Inflammatory macrophage treated with lipopolysaccharide for 4 hours (primary cell): ENCODE measurements at places on chromosomes 2 and 18.
A peak's percentile ranks its signal among the peaks of the same experiment; 100 is the strongest.

- DNase-seq, result no peak
Measured at GRCh38 chr18:23321996-23322395, 131.1 kb upstream of the RIOK3 start.

- no peak for DNase-seq
Measured at GRCh38 chr2:44430342-44430741, 68.6 kb downstream of the CAMKMT start.

GRCh38 chr2:129717560-129718130 is 261.8 kb upstream of the RAB6C start:
- DNase-seq, result no peak

DNA sequence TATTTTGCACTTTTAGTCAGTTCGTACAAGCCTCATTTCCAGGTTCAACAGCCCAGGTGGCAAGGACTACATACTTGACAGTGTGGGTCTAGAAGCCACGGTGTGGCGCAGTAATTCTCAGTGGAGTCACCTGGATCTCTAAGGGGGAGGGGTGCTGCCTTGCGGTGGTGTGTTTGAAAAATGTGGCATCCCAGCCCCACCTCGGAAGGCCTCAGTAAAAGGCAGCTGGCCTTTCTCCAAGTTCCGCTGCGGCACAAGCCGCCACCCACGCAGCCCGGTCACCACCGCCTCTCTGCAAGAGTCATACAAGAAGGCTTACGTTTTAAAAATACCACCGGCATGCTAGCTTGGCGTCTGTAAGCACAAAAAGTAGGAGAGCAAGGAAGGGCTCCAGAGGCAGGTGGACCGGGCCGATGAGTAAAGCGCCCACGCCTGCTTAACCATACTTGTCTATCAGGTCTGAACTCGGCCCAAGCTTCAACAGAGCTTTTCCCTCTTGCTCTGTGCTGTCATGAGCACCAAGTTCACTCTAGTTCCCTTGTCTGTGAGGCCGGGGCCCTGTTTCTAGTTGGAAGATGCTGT is 49.5 kb downstream of the SPRED2 start:
- peak; percentile 92 for DNase-seq

GRCh38 chr18:56042915-56043536 is 455.0 kb upstream of the TCF4 start:
- no peak for DNase-seq

GRCh38 chr18:48676756-48677368 is 138.0 kb downstream of the CTIF start:
- DNase-seq, result peak; percentile 67

- DNase-seq, result no peak
Measured at GRCh38 chr2:40103590-40103989, 324.5 kb upstream of the THUMPD2 start.

GRCh38 chr18:7608174-7608550 is 41.0 kb downstream of the PTPRM start:
- no peak for DNase-seq

DNA sequence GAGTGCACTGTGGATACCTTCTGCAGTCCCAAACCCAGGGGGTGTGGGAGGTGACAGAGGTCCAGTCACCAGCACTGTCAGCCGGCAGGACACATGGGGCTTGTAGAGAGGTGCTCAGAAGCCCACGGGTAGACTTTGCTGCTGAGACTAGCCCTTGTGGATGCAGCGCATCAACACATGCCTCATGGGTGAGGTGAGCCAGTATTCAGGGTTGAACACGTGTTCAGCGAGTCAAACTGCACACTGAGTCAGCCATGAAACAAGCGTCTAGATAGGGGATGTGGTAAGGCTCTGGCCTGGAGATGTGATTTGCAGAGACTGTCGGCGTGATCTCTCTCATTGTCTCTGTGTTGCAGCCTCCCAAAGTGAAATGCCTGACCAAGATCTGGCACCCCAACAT is 35.8 kb upstream of the SCLY start:
- peak; percentile 11 for DNase-seq

DNA sequence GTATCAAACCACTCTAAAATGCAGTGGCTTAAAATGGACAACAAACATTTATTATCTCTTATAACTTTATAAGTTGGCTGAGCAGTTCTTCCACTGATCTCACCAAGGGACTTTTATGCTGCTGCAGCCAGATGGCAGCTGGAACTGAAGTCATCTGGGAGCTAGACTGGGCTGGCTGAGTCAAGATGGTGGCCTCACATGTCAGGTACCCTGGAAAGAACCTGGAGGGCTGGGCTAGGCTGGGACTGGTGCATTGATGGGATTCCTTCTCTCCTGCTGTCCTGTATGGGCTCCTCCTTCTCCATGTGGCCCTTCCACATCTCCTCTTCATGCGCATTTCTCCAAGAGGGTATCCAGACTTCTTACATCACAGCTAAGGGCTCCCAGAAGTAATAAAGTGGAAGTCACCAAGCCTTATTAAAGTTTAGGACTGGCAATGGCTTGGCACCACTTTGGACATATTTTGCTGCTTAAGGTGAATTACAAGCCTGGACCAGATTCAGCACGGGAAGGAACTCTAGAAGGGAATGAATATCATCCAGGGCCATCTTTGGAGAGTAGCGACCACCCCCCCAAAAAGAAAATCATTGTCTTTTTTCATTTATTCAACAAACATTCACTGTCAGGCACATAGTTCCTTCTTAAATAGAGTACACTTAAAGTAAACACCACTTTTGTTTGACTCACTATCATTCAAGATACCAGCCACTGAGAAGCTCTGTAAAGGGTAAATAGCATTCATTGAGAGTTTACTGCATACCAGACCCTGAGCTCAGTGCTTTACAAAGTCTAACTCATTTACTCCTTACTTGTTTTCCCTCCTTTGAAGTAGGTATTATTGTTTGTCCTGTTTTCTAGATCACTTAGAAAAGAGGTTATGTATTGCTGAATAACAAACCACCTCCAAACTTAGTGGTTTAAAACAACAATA is 138.0 kb downstream of the ZFP36L2 start:
- no peak for DNase-seq

GRCh38 chr2:231530099-231531011 is at the start of gene NMUR1:
Gene NMUR1, minus strand, starts transcription at chr2:231530445. Its CDS starts 84 bp downstream, at chr2:231530361.
- peak; percentile 40 for DNase-seq

GRCh38 chr2:57291209-57291608 is 755.4 kb upstream of the VRK2 start:
- DNase-seq, result no peak

GRCh38 chr18:79402977-79403722 is 7.4 kb downstream of the NFATC1 start:
- DNase-seq, result peak; percentile 30
